ENCODE measurements at places on chromosomes 3 and 15.

DNA sequence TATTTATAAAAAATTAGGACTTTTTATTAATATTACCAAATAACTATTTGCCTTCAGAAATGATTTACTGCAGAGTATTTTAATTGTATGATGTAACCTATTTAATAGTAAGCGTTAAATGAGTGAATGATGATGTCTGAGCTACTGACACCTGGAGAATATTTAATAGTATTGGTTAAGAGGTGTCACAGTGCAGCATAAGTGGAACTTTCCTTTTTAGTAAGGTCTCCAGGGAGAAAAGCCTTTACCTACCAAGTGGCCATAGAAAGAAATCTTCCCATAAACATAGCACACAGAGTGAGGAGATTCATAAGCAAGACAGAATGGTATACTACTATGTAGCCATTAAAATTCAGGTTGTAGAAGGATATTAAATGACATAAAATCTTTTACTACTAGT is 441.7 kb downstream of the TBL1XR1 start:
- DNase-seq, result no peak

- no peak for DNase-seq
Observed at GRCh38 chr3:146247911-146248310, 3.0 kb downstream of the PLSCR4 start.

DNA sequence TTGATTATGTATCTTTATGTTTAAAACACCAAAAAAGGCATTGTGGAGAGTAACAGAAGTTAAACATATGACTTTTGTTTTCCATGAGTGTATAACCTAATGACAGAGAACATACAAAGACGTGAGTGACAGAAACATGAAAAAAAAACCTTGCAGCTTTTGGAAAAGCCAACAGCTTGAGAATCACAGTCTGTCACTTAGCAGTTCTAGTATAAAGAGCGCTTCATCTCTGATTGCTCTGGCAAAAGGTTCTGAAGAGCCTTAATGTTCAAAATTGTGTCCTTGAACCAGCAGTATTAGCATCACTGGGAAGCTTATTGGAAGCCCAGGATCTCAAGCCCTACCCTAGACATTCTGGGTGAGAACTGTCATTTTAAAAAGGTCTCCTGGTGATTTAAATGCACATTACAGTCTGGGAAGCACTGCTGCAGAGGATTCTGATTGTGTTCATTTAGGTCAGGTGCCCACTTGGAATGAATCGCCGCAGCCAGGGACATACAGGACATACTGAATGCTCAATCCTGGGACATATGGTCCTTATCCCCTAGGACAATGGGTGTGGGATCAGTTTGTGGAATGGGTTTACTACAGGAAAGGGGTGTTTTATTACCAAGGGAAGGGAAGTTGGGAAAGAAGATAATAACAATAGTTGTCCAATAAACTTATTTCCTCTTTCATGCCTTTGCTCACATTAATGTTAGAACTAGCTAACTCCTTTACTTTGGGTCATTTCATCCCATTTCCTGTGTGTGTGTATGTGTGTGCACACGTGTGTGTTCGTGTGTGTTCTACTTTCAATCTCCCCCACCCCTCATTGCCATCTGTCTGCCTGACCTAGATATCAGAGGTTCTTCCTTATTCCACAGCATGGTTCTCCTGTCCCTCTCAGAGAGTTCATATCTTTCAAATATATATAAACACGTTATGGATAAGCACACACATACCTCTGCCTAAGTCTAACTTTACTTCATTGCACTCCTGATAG is 55.0 kb downstream of the LRRC49 start:
- DNase-seq, result no peak

DNA sequence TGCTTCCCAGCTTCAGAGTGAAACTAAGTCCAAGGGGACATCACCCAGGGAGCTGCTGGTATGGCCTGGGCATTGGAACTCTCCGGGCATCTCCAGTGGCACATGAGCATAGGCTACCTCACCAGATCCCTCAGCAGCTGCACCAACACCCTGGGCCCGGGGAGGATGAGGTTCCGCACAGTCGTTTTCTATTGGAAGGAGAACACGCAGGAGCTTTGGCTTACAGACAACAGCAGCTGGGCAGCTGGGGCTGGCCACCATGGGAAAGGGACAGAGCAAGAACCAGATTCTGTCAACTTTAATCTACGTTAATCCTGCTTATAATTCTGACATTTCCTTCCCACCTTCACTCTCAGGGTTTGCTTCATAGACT is 65.5 kb downstream of the MYO1E start:
- DNase-seq, result no peak

- no peak for DNase-seq
Observed at GRCh38 chr15:75924576-75924975, 20.9 kb downstream of the FBXO22 start.

GRCh38 chr3:98188545-98188944 is 22.0 kb downstream of the OR5H15 start:
- DNase-seq, result no peak

DNA sequence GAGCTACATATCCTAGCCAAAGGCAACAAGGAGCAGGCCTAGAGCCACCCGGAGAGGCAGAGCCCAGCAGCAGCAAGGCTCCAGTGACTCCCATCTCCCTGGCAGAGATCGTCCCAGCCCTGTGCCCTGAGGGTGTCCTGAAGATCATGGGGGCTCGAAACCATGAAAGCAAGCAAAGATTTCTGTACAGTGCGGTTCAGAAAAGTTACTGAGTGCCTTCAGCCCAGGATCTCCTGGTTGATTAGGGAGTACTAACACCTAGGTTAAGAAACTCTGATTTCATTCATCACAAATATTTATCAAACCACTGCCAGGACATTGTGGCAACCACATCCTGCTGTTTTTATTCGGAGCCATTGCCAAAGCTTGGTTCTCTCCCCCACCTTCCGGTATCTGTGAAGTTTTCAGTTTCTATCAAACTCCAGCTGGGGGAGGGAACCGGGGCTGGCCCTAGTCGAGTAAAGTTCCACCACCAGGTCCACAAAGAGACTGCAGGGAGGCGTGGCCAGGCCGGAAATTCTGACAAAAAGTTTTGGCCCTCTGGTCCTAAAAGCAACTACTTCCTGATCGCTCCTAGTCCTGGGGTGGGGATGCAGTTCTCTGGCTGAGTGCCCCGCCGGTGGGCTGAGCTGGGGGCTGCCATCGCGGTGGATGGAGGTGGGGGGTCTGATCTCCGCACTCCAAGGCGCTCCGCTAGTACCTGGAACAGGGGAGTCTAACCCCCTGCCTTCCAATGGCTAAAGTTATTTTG is 1.2 kb downstream of the RAB43 start:
- DNase-seq, result peak; percentile 96

- no peak for DNase-seq
Observed at GRCh38 chr3:135456108-135456790, 509.3 kb upstream of the PPP2R3A start.

GRCh38 chr3:123289391-123290106 is 87.8 kb downstream of the SEC22A start:
- DNase-seq, result no peak

DNA sequence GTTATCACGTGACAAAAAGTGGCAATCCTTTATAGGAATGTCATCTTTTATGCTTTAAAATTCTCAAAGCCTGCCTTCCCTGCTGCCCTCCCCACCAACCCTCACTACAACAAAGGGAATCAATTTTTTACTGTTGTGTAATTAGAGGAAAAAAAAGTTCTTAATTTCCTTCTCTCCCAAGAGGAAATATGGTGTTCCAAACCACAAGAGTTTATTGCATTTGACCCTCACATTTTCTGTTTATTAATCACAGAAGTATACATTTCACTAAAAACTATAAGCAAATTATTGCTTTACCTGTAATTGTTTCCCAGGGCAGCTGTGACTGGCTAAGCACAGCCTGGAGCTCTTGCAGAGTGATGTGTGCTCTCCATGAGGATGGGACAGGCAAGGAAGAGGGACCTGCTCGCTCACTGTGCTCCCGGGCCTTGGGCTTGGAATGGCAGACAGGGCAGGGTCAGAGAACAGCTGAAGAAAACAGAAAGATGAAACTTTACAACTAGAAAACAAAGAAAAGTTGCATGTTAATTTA is 31.3 kb upstream of the ATP10A start:
- no peak for DNase-seq

- DNase-seq, result no peak
Observed at GRCh38 chr15:71237456-71238188, 122.4 kb downstream of the THSD4 start.

GRCh38 chr15:77696871-77697270 is 64.2 kb upstream of the LINGO1 start:
- no peak for DNase-seq

DNA sequence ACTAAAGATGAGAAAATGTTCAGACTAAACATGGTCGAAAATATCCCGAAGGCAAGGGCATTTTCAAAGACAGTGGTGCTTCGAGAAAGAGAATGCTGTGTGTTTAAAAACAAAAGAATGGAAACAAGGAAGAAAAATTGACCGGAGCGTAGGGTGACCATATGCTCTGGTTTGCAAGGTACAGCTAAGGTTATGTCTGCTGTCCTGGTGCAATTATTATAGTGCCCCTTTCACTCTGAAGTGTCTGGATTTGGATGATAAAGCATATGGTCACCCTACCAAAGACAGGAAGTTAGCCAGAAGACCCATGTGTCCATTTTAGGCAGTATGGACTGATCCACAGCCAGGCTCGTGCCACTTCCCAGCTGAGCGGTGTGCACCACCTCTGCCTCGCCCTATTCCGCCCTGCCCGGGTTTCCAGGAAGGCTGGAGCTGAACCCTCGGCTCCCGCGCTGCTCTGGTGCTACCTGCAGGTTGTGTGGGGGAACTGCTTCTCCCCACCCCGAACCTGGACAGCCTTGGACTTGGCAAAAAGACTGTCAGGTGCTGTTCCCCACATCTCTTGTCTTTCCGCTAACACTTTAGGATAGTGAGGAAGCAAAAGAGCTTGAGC is 25.2 kb downstream of the GOLGA6D start:
- peak; percentile 6 for DNase-seq

DNA sequence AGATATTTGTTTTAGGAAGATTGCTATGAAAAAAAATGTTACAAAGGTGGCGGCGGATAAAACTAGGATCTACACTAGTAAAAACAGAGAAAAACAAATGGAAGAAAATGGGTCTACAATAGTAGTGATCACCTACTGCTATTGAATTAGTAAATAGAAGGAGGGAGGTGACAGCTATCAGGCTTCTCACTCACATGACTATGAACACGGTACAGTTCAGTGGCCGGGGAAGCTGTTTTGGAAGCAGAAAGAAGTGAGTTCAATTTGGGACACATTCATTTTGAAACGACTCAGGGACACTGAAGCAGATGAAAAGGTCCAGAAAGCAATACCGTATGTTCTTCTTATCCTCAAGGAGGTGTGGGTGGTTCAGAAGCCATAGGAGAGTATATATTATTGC is 138.3 kb downstream of the GSK3B start:
- DNase-seq, result no peak

GRCh38 chr3:56851966-56852884 is 50.5 kb upstream of the ARHGEF3 start:
- DNase-seq, result no peak

GRCh38 chr3:175212896-175213295 is 353.8 kb downstream of the NAALADL2 start:
- DNase-seq, result no peak

- no peak for DNase-seq
Observed at GRCh38 chr3:113193288-113193687, 18.1 kb upstream of the BOC start.

GRCh38 chr3:151891721-151892120 is 18.3 kb downstream of the SUCNR1 start:
- DNase-seq, result no peak

GRCh38 chr3:30347679-30348216 is 258.7 kb upstream of the TGFBR2 start:
- peak; percentile 61 for DNase-seq

GRCh38 chr15:26736502-26737248 is 36.2 kb downstream of the GABRB3 start:
- no peak for DNase-seq

- DNase-seq, result no peak
Observed at GRCh38 chr15:68057034-68057433, 2.9 kb downstream of the PIAS1 start.

GRCh38 chr3:155629056-155629455 is 115.8 kb downstream of the PLCH1 start:
- DNase-seq, result no peak

- DNase-seq, result no peak
Observed at GRCh38 chr3:9193633-9194195, 55.7 kb downstream of the SRGAP3 start.

- no peak for DNase-seq
Observed at GRCh38 chr3:159892801-159893200, 95.8 kb upstream of the IL12A start.

DNA sequence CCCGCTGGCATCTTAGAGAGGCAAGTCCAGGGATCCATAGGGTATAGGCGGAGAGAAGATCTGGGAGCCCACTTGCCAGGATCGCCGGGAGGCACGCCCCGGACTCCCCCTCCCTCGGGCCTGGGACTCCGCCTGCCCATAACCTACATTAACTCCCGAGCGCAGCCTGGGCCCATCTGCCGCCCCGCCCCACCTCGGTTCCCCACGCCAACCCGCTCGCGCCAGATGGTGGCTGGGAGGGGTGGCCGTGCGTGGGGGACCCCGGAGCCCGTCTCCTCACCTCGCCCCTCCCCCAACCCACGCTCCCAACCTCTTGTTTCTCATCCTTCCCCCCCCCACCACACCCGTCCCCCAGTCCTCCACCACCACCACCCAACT is 1.7 kb upstream of the DLL4 start:
- no peak for DNase-seq

- no peak for DNase-seq
Observed at GRCh38 chr15:62950462-62950931, 92.0 kb upstream of the TPM1 start.

GRCh38 chr15:27585041-27585640 is 514.0 kb downstream of the OCA2 start:
- no peak for DNase-seq

- no peak for DNase-seq
Observed at GRCh38 chr3:79885407-79885806, 117.6 kb upstream of the ROBO1 start.

GRCh38 chr3:127299276-127299675 is 11.4 kb upstream of the PRR20G start:
- DNase-seq, result no peak

DNA sequence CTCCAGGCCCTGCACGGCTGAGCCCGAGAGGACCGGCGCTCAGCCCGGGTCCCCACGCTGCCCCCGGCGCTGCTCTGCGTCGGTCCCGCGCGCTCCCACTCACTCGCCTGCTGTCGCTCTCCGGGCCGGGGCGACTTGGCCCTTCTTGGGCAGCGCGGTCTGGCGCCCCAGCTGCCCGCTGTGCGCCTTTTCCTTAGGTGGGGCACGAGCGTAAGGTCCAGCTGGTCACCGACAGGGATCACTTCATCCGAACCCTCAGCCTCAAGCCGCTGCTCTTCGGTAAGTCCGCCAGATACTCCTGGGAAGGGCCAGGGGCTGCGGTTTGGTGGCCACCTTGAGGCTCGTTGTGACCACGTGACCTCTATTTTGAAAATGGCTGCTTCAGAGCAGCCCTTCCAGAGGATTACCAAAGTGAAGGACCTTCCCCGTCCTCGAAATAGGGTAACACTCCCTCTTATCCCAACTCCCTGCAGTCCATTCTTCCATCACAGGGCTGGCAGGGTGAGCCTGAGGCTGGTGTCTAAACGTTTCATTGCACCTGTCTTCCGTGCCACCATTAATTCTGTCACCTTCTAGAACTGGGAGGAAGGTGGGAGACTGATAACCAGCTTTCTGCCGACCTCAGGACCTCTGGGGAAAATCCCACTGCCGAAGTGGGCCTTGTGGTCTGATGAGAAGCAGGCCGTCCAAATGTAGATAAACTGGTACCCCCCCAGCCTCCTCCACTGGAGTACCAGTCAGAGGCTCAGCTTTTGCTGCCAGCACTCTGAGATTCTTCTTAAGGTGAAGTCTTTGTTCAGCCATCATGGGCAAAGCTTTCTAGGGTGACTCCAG is 812 bp downstream of the P4HTM start:
- DNase-seq, result no peak
